Cortex of kidney (tissue), 1 donor: ENCODE measurements at places on chromosomes 6 and 20.

GRCh38 chr20:21182832-21183563 is 57.1 kb downstream of the KIZ start:
- DNase-seq: no peak

DNA sequence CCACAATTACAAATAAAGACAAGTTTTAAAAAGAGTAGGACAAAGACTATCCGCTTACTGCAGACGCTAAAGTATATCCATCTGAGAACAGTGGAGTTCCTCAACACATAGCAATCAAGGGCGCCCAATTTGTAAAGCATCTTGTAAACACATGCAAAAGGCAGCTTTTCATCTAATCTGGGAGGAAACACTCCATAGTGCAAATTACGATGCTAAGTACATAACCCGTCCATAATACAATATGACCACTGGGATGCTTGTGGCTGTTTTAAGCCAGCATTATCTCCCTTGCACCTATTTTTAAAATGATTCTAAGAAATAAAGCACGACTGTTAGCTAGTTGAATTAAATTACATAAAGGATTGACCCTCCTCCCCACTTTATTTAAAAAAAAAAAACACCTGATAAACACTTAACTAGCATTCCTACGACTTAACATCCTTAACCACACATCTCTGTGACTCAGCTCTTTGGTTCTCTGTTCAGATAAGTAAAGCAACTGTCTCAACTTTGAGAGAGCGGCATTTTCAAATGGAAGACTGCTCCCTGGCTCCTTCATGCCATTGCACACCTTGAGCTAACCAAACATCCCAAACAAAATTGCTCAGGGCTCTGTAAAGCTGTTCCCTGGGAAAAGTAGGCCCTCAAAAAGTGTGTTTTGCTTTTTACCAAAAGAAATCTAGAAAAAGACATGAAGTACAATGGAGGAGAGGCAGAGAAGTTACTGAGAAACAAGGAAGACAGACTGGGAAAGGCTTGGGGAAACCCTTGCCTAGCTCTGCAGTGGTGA is 14.2 kb downstream of the SLC22A23 start:
- DNase-seq: no peak

GRCh38 chr6:43043310-43043709 is 10.3 kb downstream of the CUL7 start:
- DNase-seq: no peak

GRCh38 chr20:61757678-61758563 is 307.8 kb downstream of the TAF4 start:
- DNase-seq: no peak

GRCh38 chr6:4924661-4925271 is 79.1 kb downstream of the RPP40 start:
- no peak for DNase-seq

- no peak for DNase-seq
These were observed 27.9 kb downstream of the DNMT3B start for GRCh38 chr20:32789896-32790750.

DNA sequence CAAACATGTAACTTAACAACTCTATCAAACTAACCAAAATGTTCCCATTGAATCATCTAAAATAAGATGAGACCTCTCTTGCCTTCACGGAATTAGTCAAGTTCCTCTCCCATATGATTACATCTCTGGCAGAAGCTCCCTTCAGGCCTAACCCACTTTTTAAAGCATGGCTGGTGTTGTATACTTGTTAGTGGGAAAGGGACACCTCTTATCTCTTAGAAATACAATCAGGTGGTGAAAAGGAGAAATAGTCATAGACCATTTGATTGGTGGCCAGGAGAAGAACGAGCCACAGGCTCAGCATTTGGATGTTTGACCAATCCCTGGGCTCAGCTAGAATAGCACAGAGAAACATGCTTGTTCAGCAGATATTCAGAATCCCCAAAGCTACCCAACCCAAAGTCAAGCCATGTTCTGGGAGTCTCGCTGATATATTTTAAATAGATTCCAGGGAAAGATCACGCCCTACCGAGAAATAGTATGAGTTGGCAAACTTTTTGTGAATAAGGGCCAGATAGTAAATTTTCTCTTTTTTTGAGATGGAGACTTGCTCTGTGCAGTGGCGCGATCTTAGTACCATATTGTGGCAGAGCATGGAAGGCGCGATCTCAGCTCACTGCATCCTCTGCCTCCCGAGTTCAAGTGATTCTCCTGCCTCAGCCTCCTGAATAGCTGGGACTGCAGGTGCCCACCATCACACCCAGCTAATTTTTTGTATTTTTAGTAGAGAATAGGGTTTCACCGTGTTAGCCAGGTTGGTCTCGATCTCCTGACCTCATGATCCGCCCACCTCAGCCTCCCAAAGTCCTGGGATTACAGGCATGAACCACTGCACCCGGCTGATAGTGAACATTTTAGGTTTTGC is 126.3 kb upstream of the MYLIP start:
- DNase-seq: no peak

DNA sequence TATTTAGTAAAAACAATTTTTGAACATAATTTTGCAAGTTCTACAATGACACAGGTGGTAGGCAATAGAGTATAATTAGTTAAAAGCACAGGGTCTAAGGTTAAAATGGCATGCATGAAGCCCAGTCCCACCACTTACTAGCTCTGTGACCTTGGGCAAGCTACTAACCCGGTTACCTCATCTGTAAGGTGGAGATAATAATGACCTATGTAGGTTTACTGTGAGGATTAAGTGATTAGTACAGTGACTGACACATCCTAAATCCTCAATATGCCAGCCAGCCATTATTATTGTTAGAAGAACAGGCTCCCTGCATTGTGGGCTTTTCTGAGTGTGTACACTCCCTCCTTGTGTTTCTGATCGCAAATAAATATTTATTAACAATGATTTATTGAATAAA is 26.2 kb downstream of the ATXN1 start:
- no peak for DNase-seq

DNA sequence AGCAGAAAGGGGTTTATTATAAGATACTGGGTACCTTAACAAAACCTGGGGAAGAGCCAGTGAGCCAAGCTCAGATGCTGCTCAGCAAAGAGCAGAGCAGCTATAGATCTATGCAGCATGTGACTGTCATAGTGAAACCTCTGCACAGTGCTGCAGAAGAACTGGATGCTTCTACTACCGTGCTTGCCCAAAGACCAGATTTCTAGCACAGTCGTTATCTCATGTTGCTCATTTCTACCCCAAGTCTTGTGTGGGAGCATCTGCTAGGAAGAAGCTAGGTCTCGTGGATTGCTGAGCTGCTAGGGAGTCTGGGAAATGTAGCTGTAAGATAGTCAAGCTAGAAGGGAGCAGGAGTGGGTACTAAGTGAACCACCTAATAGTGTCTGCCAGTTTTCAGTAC is 31.7 kb upstream of the GNRH2 start:
- no peak for DNase-seq

GRCh38 chr6:16363749-16364148 is 125.4 kb downstream of the GMPR start:
- no peak for DNase-seq

DNA sequence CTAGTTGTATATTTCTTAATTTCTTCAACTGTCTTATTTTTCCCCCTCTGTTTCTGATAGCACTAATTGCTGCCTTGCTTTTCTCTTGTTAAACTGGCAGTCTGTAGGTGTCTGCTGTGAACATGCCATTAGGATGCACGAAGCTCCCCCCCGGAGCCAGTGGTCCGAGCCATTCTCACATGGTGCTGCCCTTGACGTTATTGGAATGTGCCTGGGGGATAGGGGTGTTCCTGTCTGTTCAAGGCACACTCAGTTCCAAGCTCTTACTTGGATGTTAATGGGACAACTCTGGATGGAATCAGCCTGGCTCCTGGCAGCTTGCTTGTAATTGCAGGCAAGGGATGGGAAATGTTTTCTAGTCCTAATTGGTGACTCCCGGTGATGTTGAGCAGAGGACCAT is 68.4 kb downstream of the RREB1 start:
- no peak for DNase-seq

DNA sequence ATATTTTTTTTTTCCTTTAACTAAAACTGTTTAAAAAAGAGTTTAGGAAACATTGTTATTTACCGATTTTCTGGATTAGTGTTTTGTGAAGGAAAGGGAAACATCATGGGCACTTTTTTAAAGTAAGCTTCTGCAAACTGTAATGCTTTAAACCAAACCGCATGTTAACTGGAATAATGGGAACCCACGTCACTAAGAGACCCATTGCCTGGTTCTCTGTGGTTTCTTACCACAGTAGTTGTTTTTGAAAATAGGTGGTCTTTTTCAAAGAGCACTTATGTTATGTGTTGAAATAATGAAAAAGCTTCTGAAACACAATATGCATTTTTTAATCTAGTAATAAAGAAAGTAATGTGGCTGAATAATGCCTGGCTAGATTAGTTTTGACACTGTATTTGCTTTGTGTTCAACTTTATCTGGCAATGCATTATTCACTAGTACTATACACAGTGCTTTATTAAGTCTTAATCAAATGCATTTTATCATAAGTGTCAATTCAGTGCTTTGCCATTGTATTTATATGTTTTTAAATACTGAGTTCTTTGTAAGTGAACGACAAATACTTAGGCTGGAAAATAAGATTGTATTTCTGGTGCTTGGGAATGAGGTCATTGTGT is 754.1 kb upstream of the FLRT3 start:
- DNase-seq: no peak

DNA sequence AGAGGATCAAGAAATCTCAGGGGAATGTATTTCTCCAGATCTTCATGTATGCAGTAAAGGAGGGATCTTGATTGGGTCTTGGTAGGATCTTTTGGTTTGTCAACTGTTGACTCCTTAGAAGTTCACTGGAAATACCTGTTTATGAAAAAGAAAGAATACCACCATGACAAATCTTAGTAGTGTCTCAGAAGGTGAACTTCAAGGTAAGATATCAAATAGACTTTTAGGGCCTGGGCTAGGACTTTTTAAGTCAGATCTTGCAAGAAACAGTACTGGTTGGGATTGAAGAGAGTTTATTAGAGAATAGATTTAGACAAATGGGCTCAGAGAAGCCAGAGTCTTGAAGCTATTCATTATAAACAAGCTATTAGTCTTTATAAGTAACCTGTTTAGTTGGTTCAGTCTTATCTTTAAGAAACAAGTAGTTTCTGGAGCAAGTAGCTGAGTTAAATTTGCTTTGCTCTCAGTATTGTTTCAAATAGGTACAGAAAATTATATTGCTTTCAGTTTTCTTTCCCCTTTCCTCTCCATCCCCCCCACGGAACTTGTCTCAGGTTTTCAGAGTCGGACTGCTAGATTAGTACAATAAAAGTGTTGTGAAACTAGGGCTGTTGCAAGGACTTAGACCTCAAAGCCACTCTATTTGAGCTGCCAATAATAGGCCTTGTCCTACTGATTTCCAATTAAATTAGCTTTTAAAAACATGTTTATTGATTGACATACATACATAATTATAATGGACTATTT is 529.1 kb upstream of the CITED2 start:
- no peak for DNase-seq

- no peak for DNase-seq
These were observed 41.3 kb downstream of the TGM3 start for GRCh38 chr20:2337142-2337541.

- no peak for DNase-seq
These were observed 70.5 kb downstream of the TBC1D32 start for GRCh38 chr6:121263742-121264141.

- no peak for DNase-seq
These were observed 43.5 kb downstream of the AGPAT4 start for GRCh38 chr6:161230339-161230738.

DNA sequence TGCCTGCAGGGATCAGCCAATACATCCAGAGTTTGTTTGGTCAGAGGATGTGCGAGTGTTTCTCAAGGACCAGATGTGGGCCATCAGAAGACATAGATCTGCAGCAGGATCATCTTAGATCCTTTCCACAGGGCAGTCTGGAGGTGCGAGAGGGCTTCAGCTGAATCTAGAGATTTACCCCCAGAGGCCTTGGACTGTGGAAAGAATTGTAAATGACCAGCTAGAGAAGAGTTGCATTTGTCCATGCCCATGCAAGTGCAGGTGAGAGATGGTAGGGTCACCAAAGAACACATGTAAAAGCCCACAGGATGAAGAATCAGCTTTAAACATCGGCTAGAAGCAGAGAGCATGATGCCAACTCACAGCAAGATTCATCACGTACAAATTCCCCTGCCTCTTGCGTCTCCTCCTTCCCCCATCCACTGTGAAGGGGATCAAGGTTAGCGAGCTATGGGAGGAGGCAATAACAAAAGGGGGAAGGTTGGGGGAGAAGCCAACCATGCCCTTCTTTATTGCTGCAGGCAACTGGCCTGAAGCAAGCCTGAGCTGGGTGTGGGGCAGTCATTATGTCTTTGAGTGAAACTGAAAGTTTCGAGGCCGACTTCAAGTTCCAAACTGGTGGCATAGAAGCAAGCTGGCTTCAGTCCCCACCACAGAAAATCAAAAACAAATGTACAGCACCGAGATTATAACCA is 83.5 kb downstream of the SCML4 start:
- no peak for DNase-seq

DNA sequence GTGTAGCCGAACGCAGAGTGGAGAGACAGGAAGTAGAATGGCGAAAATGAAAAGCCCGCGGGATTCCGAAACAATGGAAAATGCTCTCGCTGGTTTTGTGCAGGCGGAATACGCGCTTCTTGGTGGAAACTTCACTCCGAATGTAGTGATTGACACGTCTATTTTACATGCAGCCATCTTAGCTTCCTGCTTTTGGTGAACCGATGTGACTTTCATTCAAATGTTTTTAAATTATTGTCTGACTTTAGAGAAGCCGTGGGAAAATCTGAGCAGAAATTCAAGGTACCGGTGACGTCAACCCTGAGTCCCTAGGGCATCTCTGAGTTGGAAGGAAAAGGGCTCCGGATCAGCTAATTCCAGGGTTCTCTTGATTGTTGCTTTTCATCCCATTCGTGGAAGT is 11.4 kb downstream of the GPX5 start:
- DNase-seq: no peak

- no peak for DNase-seq
These were observed 1.4 kb upstream of the LIN28B start for GRCh38 chr6:104955491-104955890.

GRCh38 chr6:95923518-95923917 is 92.3 kb upstream of the FUT9 start:
- no peak for DNase-seq

DNA sequence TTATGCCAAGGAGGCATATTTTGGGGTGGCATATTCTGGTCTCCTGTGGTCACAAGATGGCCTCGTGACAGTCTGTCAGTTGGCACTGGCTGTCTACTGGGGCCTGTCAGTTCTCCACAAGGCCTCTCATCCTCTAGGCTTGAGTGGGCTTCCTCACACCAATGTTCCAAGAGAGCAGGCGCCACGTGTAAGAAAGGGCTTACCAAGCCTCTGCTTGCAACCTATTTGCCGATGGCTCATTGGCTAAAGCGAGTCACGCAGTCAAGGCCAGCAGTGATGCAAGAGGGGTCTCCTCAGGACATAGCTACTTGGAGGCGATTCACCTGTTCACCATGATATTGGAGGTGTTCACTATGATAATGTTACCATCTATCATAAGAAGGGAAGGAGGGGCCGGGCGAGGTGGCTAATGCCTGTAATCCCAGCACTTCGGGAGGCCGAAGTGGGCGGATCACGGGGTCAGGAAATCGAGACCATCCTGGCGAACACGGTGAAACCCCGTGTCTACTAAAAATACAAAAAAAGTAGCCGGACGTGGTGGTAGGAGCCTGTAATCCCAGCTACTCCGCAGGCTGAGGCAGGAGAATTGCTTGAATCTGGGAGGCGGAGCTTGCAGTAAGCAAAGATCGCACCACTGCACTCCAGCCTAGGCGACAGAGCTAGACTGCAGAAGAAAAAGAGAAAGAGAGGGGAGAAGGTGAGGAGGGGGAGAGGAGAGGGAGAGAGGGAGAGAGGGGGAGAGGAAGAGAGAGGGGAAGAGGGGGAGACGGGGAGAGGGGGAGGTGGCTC is 35.3 kb downstream of the C6orf52 start:
- DNase-seq: no peak
